ENCODE measurements at places on chromosomes 6 and 20. TPM values are rescaled to one million over a fixed set of nuclear protein-coding genes. Genes with fewer than 3 reads are reported as not detected.

GPR6 gene
- polyA plus RNA-seq = not detected

SRMS gene
- 0.04 TPM for polyA plus RNA-seq

RBM39 gene
- 109 TPM for polyA plus RNA-seq

RSPO4 gene
- polyA plus RNA-seq = 0.07 TPM

GTSF1L gene
- not detected for polyA plus RNA-seq

MRPS10 gene
- polyA plus RNA-seq = 46.2 TPM

OR5V1 gene
- not detected for polyA plus RNA-seq

TRIM10 gene
- not detected for polyA plus RNA-seq

C4B gene
- 1.6 TPM for polyA plus RNA-seq

STK4 gene
- 5.8 TPM for polyA plus RNA-seq

MUC21 gene
- polyA plus RNA-seq = not detected

SLC26A8 gene
- 0.13 TPM for polyA plus RNA-seq

CD109 gene
- polyA plus RNA-seq = 7.8 TPM

RUNX2 gene
- 1.5 TPM for polyA plus RNA-seq

FAM162B gene
- polyA plus RNA-seq = not detected

TP53TG5 gene
- polyA plus RNA-seq = not detected

TRPC4AP gene
- 44.5 TPM for polyA plus RNA-seq

TULP4 gene
- polyA plus RNA-seq = 2.2 TPM

DEFB124 gene
- not detected for polyA plus RNA-seq

C20orf202 gene
- polyA plus RNA-seq = not detected

OPN5 gene
- not detected for polyA plus RNA-seq

KIAA1755 gene
- polyA plus RNA-seq = 0.06 TPM

BTNL2 gene
- polyA plus RNA-seq = not detected

ELOVL2 gene
- 0.07 TPM for polyA plus RNA-seq

PGBD1 gene
- 2.9 TPM for polyA plus RNA-seq
